Stimulated activated CD8-positive, alpha-beta memory T cell treated with anti-CD3 and anti-CD28 coated beads, Interleukin-15, amount 100 ng/mL, for 48 hours (primary cell): ENCODE measurements at places on chromosomes 6 and 20.

GRCh38 chr20:59676851-59677182 lies 72.5 kb downstream of the PHACTR3 start:
- no peak for DNase-seq

- DNase-seq = no peak
Observed at GRCh38 chr6:134026597-134026996, 25.8 kb downstream of the SLC2A12 start.

GRCh38 chr6:52136055-52136454 lies 48.6 kb upstream of the PKHD1 start:
- DNase-seq = no peak

GRCh38 chr6:34474754-34475153 lies 8.9 kb downstream of the PACSIN1 start:
- DNase-seq = no peak

DNA sequence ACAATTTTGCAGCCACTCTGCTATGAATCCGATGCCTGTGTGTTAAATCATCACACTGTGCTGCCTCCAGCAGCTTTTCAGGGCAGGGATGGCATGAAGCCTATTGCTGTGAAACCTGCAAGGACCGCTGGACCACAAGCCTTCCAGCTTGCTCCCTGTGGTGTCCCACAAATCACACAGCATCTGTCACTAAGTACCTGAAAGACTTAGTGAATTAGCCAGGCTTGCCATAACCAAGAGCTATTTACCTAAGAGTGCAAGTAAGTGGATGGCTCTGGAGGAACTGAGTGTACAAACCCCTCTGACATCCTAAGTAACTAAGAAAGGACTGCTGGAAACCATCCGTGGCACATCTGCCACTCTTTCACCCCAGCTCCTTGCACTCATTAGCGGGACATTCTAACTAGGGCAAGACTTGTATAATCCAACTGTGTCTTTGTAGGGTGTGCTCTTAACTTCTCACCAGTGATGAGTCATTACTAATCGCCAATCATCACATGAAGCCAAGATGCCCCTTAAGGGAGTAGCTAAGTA lies 34.7 kb downstream of the FOXQ1 start:
- no peak for DNase-seq

- DNase-seq = no peak
Observed at GRCh38 chr6:147503587-147503986, 4.9 kb upstream of the SAMD5 start.

GRCh38 chr6:116078522-116078921 lies 17.8 kb upstream of the FRK start:
- DNase-seq = no peak

GRCh38 chr6:169248521-169248971 lies 5.1 kb downstream of the THBS2 start:
- no peak for DNase-seq

DNA sequence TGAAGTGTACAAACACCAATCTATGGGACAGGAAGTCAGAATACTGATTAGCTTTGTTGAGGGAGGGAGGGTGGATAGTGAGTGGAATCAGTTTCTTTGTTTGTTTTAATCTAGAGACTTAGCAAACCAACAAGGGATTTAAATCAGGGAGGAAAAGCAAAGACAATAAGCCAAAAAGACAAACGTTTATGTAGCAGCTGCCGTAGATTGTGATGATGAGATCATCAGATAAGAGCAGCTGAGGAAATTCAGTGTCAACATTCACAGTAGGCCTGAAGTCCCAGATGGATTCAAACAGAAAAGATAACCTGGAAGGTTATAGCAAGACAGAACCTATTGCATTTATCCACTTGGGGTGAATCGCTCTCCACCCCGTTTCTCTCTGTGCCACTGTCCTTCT lies 104.9 kb upstream of the SYNDIG1 start:
- no peak for DNase-seq
